ENCODE measurements at places on chromosomes 5 and 9.
A peak's percentile ranks its signal among the peaks of the same experiment; 100 is the strongest.

GRCh38 chr9:20753761-20754160 lies 69.7 kb downstream of the FOCAD start:
- DNase-seq: no peak

- no peak for DNase-seq
These were observed 57.6 kb downstream of the DENND4C start for GRCh38 chr9:19288081-19288480.

- DNase-seq: no peak
These were observed 29.9 kb downstream of the COL15A1 start for GRCh38 chr9:98973576-98973975.

DNA sequence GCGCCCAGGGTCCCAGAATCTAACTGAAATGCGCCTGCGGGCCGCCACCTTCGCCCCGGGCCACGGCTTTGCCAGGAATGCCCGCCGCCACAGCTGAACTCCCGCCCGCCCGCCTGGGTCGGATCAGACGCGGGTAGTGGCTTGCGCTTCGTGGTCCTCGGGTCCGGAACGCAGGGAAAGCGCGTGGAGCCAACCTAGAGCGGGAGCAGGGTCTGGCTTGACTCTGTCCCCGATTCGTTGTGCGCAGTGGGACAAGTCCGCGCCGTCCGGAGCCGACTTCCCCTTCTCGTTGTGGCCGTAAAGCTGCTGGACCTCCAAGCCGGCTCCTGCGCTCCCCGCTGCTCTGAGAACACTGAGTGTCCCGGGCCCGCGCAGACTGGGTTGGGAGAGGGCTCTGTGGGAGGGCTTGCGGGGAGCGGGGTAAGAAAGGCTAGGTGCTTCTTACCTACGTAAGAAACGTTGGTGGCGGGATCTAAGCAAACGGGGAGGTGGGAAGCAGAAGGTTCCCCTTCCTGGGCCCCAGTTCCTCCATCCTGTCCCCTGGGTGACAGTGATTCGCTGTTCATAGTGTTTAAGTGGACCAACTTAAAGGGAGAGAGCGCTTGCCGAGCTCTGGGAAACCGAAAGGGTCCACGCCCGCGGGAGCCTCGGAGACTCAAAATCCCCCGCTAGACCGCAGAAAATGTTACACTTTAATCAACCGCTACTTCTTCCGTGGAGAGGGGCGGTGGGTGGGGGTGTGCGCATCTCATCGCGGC lies 4.4 kb upstream of the FOXE1 start:
- no peak for DNase-seq

DNA sequence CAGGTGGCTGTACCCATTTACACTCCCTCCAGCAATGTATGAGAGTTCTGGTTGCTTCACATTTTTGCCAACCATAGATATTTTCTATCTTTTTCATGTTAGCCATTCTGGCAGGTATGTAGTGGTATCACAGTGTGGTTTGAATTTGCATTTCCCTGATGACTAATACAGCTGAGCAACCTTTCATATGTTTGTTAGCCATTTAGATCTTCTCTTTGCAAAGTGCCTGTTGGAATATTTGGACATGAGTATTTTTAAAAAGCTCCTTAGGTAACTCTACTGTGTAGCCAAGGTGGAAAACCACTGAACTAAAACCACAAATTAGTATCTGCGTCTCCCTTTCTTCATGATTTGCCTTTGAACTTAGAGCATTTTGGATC lies 31.9 kb downstream of the IRF1 start:
- no peak for DNase-seq

GRCh38 chr9:91214086-91214485 lies 147.6 kb downstream of the AUH start:
- DNase-seq: peak; percentile 23

- DNase-seq: no peak
These were observed 10.1 kb upstream of the NRARP start for GRCh38 chr9:137311986-137312851.

DNA sequence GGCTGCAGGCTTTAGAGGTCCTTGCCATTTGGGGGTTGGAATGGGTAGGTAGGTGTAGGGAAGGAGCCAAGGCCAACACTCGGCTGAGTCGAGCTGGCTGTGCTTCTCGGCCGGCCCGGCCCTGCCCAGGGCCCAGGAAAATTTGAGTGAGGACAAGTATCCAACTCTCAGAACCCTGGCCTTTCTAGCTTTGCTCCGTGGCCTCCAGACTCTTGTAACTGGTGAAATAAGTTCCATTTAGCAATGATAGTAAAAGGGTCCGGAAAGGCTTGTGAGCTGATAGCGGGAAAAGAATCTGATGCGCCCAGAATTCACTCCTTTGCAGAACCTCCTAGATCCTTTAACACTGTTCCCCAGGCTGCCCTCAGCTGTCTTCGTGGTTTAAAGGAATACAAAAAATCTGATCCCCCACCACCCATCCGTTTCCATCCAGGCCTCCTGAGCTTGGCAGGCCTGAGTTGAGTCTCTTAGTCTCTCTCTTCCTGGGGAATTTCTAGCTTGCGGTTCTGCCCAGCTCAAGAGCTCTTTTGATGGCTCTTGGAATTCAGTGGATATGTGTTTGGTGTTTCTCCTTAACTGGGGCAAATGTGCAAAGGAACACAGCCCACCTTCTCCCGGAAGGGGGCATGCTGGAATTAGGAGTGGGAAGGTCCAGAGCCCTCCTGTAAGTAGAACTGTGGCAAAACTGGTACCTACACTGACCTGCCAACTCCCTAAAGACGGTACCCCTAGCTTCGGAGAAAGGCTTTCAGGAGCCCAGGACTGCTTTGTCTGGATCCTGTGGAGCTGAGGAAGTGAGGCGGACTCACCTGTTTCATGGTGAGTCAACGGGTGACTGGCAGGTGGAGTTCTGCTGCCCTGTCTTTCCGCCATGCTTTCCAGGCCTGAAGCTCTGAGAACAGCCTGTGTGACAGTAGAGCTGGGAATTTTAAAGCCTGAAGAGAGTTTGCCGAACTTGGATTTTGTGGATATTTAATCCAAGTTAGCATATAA lies 1.7 kb downstream of the DMRT3 start:
- DNase-seq: no peak

- peak; percentile 10 for DNase-seq
These were observed 32.3 kb upstream of the NRG2 start for GRCh38 chr5:140075371-140075770.

DNA sequence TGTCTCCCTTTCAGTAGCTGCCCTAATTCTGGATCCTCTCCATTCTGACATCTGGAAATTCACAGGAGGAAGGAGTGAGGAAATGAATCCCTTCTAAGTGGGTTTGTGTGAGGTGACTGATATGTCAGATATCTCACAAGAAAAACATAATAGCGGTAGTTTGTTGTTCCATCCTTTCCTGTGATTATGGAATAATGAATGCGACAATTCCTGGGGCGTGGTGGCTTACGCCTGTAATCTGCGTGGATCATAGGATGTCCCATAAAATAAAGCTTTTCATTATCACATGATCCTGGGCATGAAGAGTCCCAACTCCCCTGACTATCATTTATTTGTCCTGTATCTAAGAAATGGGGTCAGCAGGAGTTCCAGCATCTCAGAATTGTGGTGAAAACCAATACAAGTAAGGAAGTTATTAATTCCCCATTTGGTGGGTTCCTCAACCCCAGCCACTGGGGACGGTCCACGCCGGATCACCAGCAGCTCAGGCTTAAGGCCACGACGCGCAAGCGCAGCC lies 375 bp upstream of the C5orf24 start:
- DNase-seq: no peak

- no peak for DNase-seq
These were observed 6.1 kb downstream of the SUSD3 start for GRCh38 chr9:93064392-93065134.

DNA sequence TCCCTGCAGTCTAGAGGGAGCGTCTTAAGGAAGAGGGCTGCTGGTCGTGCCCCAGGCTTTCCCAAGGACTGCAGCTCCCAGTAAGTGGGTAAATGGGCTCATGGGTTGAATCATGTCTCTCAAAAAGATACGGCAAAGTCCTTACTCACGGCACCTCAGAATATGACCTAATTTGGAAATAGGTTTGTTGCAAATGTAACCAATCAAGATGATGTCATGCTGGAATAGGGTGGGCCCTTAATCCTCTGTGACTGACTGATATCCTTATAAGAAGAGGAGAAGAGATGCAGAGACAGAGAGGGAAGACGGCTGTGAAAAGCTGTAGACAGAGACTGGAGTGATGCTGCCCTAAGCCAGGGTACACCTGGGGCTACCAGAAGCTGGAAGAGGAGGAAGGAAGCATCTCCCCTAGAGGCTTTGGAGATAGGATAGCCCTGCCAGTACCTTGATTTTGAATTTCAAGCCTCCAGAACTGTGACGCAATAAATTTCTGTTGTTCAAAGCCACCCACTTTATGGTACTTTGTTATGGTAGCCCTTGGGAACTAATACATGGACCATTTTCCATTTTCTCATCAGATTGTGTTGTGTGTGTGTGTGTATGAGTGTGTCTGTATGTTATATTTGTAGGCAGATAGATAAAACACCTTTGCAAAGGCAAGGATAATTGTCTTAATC lies 15.0 kb downstream of the GALNT10 start:
- no peak for DNase-seq

- no peak for DNase-seq
These were observed 53.9 kb upstream of the RORB start for GRCh38 chr9:74443036-74443750.

GRCh38 chr5:157030692-157031091 lies 28.2 kb downstream of the HAVCR1 start:
- no peak for DNase-seq

- DNase-seq: no peak
These were observed 35.9 kb downstream of the KIF2A start for GRCh38 chr5:62341783-62342475.

- DNase-seq: no peak
These were observed 17.3 kb upstream of the MSX2 start for GRCh38 chr5:174706997-174707572.

DNA sequence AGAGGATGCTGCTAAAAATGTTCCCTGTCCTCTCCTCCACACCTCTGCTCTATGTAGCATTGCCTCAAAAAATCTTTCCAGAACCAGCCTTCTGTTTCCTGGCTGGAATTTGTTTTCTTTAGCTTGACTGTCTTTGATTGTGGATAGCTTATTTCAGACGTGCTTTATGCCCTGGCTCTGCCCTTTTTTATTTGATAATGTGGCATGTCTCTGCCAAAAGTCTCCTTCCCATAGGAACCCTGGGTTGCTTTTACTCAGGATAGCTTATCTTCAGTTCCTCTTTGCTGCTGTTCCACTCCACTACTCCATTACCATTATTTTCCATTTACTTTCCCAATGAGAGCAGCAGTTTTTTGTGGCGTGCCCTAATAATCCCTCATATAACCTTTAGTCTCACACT lies 885 bp upstream of the TMEM252 start:
- no peak for DNase-seq

DNA sequence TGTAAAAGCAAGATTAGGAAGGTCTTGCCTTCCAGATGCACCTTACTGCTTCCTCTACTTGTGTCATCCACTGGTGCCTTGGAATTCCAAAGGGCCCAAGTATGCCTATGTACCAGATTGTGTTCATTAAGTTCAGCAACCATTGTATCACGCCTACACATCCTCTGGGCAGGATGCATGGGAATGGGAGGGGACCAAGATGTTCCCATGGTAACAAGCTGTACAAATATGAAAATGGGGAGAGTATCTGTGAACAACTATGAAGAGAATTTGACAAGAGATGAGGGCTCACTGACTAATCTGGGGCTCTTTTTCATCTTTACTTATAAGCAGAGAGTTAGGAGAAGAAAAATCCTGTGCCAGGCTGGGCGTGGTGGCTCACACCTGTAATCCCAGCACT lies 137.8 kb upstream of the MAP1B start:
- DNase-seq: no peak

- no peak for DNase-seq
These were observed 179.9 kb downstream of the ATPSCKMT start for GRCh38 chr5:10069637-10070313.

DNA sequence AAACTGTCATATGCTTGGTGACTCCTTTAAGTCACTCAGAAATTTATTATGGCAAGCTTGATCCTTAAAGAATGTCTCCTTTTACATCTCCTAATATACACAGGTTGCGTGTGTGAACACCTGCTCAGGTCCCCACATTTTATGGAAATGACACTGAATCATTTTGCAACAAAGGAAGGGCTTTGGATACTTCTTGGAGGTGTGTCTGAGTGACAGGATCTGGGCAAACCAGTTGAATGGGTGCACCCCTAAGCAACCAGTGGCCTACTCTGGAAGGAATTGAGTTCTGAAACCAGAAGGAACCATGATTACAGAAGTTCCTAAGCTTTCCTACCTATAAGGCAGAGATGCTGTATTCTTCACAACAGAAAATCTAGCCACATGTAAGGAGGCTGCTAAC lies 483.9 kb upstream of the KLF4 start:
- no peak for DNase-seq

- no peak for DNase-seq
These were observed 9.0 kb downstream of the CREBRF start for GRCh38 chr5:173065155-173065554.

GRCh38 chr9:23682891-23683431 lies 143.1 kb downstream of the ELAVL2 start:
- no peak for DNase-seq

- no peak for DNase-seq
These were observed 40.2 kb downstream of the NTNG2 start for GRCh38 chr9:132201780-132202703.

DNA sequence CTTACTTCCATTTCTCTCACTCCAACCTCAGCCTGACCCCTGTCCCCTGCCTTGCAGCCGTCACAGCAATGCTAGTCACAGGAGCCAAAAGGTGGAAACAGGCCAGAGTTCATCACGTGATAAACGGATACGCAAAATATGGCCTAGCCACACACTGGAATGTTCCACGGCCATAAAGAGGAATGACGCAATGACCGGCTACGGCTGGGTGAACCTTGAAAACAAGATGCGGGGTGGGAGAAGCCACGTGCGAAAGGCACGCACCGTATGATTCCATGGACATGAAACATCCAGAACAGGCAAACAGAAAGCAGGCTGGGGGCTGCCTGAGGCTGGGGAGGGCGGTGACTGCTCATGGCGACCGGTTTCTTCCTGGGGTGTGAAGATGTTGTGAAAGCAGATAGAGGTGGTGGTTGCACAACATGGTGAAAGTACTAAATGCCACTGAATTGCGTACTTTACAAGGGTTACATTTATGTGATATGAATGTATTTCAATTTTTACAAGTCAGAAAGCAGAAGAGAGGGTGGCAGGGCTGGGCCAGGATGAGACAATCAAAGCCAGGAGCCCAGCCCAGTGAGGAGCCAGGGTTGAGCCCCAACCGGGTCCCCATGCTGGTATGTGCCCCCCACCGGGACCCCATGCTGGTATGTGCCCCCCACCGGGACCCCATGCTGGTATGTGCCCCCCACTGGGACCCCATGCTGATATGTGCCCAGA lies 117.8 kb upstream of the SARDH start:
- no peak for DNase-seq

DNA sequence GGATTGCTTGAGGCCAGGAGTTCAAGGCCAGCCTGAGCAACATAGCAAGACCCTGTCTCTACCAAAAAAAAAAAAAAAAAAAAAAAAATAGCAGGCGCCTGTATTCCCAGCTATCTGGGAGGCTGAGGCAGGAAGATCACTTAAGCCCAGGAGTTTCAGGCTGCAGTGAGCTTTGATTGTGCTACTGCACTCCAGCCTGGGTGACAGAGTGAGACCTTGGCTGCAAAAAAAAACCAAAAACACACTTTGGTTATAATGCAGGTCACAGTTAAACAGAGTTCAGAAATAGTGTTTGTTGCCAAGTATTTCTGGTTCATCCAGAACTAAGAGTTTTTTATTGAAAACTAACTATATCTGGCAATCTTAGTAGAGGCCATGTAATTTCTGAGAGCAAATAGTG lies 24.1 kb upstream of the IL6ST start:
- no peak for DNase-seq

GRCh38 chr5:73952872-73953271 lies 326.9 kb downstream of the ARHGEF28 start:
- no peak for DNase-seq
